Stimulated activated CD4-positive, alpha-beta T cell treated with anti-CD3 and anti-CD28 coated beads, Interleukin-2, amount 100 ng/mL, for 4 hours (primary cell): ENCODE measurements at places on chromosomes 7 and 10.

GRCh38 chr10:14748441-14748840 lies 26.3 kb downstream of the FAM107B start:
- DNase-seq, result no peak

DNA sequence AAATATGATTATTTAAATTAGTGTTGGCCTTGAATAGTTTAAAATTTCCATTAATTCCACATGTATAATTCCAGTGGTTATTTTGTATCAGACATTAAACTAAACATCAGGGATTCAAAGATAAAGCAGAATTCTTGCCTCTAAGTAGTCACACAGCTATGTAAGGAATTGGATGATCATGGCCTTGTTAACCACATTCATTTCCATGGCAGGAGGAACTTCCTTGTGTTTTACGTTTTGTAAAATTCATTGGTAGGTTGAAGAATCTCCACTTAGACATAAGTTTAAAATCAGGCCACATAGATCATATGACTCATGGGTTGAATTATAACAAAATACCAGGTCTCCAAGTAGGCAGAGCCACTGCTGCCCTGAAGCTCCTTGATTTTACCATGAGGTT lies 289.7 kb downstream of the PLXDC2 start:
- DNase-seq, result no peak

DNA sequence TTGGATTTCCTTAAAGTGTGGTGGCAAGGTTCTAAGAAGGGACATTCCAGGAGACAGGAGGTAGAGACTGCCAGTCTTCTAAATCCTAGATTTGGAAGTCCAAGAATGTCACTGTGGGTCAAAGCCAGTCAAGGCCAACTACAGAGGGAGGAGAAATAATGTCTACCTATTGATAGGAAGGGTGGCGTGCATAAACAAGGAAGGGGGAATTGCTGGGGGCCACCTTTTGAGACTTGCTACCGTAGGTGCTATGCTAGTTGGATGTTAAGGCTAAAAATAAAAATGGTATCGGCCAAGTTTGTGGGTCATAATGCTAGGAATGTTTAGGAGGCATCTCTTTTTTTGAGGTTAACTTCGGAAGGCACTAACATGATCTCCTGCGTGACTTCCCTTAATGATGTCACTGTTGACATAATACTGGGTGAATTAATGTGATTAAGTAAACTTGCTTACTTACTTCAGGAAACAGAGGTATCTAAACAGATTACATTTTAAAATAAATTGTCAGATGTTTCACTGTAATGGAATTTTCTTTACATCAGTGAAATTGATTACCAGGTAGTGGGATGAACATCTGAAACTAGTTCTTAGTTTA lies 4.8 kb downstream of the BTRC start:
- DNase-seq, result no peak

DNA sequence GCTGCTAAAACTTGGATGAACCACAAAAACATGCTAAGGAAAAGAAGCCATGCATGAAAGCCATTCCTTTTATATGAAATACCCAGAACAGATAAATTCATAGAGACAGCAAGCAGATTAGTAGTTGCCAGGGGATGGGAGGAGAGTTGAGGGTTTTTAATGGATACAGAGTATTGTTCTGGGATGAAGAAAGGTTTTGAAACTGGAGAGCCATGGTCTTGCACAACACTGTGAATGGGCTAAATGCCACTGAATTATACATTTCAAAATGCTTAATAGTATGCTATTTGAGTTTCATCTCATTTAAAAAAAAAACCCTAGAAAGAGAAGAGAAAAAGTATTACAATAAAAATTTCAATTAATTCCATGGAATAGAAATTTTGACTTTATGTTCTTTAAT lies 154.3 kb downstream of the GNAT3 start:
- DNase-seq, result no peak

DNA sequence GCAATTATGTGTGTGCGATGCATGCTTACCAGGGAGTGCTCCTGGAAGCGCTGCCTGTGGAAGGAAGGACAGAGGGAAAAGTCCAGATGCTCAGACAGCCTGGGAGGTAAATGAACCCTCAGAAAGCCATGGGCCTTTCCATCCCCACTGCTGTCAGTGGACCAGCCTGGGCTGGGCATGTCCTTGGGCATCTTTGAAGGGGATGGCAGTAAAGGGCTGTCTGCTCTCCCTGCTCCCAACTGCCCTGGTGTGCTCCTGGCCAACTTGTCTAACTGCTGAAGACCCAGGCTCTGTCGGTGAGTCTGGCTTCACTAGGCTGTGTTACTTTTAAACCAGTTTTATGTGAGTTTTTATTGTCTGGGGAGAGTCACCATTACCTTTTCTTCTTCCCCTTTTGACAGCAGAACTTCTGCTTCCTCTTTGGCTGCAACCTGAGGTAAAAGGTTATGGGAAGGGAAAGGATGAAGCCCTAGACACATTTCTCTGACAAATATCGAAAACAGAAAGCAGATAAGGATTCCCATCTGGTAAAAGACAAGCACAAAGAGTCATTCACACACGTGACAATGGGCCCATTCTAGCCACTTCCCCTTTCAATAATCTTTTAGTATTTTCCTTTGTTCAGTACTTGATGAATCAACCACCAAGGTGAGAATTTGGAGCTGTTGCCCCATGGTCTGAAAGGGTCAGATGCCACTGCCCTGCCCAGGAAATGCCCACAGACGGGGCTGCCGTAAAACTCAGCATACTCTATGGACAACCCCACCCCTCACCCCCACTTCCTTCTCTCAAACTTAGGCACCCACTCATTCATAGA lies 27.6 kb upstream of the PIK3AP1 start:
- no peak for DNase-seq

DNA sequence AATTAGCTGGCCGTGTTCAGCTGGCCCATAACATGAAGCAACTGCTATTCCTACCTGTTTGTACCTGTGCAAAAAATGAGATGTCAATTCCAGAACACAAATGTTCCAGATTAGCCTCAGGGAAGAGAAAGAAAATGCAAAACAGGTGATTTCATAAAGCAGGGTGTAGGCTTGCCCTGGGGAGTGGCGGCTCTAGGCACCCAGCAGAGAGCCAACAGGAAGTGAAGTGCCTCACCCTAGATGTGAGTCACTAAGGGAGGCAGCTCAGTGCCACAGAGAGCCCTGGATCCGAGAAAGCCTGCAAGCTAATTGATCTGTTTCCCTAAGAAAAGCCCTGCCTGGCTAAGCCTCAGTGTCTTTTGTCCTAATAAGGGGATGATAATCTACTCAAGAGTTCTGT lies 240.0 kb downstream of the ARHGAP21 start:
- no peak for DNase-seq
